GM19239 (cell line): ENCODE measurements at places on chromosomes 2 and 18.

GRCh38 chr18:11324956-11325882, 175.8 kb upstream of the PIEZO2 start:
- DNase-seq = peak; percentile 5

DNA sequence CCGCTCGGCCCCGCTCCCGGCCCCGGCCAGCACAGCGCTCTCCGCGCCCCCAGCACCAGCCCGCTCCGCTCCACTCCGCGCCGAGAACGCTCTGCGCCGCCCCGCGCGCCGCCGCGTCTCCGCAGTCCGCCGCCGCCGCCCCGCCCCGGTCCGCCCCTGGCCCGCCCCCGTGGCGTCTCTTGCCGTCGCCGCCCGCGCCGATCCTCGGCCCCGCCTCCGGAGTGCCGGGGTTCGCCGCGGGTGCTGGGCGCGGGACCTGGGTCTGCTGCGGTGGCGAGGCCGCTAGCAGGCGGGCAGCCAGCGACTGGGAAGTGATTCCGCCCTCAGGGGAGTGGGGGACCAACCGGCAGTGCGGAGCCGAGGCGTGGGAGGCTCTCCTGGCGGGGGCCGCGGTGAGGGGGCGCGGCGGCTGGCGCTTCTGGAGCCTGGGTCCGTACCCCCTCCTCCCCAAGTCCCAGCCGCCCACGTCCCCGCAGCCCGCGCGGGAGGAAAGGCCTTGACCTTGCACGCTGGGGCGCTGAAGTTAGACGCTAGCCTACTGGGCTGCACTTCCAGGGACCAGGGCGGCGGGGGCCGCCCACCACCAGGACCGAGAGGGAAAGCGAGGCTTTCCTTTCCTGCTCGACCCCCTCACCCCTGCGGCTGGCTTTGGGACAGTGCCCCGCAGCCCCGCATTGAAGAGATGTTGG, at the start of gene HS6ST1:
Gene HS6ST1, minus strand, starts transcription at position 93 of the 689 bp plus-strand sequence. CDS start 305 bp downstream, outside the sequence.
- peak; percentile 91 for DNase-seq

DNA sequence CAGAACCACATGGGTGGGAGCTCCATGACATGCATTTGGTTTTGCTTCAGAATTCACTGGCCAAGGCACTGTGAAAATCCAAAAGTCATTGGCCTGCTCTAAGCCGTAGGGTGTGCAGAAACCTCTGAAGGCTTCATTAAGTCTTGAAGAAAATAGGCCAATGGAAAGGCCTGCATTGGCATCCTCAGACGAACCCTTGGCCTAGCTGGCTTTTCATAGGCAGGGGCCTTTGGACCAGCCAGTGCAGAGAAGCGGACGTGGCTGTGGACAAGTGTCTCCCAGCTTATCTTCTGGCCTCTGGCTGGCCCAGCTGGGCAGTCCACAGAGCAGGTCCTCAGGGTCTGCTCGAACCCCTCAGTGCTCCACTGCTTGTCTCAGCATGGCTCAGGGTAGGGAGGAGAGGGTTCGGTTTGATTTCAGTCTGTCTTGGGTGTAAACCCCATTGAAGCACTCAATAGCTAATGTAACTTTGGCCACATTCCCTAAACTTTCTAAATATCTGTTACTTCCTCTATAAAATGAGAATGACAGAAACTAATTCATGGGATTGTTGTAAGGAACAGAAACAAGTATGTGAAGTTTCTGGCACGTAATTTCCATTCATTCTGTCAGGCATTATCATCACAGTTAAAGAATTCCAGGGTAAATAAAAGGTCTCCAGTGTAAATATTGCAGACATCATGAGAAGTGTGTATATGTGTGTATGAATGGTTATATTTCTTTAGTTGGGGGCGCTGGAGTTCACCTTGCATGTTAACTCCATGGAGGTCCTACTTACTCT, 125.5 kb downstream of the TFCP2L1 start:
- DNase-seq = no peak

- no peak for DNase-seq
Measured at GRCh38 chr2:186544255-186544675, 45.6 kb upstream of the ITGAV start.

- DNase-seq = no peak
Measured at GRCh38 chr18:65817178-65817577, 66.4 kb downstream of the CDH7 start.

DNA sequence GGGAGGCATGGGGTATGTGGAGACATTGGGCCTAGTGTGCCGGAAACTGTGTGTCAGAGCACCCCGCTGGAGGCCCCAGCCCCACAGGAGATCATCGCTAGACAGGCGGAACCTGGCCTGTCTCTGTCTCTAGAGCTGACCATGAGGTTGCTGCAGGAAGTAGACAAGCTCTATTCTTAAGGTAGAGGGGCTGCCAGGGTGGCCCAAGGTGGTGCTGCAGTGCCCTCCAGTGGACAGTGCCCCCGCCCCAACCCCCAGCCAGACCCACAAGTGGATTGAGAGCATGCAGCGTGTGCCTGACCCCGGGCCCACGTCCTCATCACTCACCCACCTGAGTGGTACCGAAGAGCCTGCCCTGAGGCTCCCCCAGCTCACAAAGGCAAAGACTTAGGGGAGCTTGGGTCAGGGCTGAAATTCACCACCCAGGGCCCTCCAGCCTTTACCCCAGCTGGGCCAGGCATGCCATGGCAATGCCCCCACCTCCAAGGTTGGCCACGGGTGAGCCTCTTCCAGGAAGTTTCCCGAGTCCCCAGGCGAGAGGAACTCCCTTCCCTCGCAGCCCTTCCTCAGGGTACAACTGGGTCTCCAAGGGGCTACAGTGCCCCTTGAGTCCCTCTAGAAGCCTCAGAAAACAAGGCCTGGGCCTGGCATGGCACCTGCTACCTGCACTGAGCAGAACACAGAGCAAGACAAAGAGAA, 155.0 kb downstream of the TTC32 start:
- DNase-seq = no peak

DNA sequence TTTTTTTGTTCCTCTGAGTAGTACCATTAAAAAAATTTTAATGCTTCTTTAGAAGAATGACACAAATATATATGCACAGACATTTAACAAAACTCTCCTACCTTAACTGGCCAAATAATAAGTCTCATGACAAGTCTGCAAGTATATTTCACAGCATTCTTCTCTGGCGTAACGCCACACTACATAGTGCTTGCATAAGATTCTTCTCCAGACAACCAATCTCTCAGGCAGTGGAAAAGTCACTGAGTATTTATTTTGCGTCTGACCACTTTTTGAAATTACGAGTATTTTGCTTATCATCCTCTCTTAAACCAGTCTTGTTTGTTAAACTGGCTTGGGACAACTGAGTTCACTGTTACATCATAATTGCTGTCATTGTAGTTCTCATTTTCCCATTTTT, 749.2 kb downstream of the ADCYAP1 start:
- no peak for DNase-seq

DNA sequence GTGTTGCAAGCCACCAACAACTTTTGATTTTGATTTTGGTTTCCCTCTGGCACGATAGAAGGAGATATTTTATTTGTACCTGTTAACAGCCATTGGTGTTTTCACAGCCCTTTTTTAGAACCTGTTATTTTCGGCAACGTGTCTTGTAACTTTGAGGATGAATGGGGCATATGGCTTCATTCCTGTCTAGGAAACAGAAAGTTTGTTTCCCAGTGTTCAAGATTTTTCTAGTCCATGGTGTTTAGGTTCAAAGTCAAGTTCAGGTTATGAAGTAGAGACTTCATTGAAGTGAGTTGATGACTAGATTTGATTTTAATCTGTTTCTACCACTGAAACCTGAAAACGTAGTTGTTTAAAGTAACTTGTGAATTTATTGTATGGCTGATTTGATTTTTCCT, 343 bp downstream of the RASGRP3 start:
- DNase-seq = no peak

DNA sequence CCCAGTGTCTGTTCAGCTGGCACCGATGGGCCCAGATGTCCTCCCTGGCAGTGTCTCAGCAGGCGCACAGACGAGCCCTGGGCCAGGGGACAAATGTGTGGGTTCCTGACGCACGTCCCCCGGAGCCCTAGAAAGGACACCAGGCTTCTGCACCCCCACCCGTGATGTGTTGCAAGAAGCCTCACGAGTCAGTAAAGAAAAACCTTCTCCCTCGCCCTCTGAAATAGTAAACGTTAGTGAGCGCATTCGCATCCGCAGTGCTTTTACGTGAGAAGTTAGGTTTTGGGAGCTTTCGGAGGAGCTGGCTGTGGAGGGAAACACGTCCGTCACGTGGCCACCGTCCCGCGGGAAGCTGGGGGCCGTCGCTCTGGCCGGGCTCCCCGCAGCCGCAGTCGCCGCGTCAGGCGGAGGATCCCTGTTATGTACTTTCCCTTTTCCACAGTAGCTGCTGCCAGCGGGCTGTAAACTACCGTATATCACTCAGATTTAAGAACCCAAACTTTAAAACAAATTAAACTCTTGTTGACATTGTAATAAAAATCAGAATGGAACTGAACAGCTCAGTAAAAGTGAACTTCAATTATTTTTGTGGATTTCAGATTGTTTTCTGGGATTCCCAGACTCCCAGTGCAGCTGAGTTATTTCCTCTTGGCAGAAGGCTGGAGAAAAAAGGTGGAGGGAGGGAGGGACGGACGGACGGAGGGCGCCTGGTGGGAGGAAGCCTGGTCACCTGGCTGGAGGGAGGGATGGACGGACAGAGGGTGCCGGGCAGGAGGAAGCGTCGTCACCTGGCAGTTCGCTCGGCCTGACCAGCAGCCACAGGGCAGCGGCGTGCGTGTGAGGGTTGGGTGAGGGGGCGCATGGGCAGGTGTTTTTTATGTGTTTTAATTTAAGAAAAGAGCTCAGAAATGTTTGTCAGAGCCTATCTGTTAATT, 112.1 kb downstream of the NFATC1 start:
- no peak for DNase-seq

DNA sequence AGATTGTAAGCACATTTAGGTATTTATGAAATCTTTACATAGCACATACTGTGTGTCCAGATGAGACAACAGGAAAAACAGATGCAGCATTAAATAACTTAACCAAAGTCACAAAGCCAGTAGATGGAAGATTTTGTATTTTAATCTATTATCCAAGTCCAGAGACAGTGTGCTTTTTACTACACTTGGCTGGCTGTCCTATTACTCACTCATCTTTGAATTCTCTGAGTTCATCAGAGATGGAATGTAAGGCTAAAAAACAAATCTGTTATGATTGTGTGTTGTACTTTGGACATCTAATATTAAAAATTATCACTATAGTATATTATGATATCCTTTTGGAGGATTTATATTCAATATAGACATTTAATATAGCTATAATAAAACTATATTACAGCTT, 1189.4 kb downstream of the DSC3 start:
- no peak for DNase-seq

- DNase-seq = no peak
Measured at GRCh38 chr2:69122271-69122670, 109.3 kb downstream of the ANTXR1 start.

DNA sequence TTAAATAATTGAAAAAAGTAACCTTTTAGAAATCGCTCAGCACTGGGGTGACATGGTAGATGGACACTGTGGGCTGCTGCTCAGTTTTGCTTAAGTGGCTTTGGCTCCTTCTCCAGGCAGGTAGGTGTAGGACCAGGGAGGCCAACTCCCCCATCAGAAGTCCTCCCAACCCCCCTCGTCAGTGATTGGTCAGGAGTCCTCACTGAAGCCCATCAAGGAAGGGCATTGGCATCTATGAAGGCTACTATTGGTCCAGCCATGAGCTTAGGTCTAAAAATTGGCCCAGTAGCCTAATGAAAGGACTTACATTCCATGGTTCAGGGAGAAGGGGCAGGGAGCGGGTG, 34.7 kb downstream of the ST3GAL5 start:
- DNase-seq = no peak

DNA sequence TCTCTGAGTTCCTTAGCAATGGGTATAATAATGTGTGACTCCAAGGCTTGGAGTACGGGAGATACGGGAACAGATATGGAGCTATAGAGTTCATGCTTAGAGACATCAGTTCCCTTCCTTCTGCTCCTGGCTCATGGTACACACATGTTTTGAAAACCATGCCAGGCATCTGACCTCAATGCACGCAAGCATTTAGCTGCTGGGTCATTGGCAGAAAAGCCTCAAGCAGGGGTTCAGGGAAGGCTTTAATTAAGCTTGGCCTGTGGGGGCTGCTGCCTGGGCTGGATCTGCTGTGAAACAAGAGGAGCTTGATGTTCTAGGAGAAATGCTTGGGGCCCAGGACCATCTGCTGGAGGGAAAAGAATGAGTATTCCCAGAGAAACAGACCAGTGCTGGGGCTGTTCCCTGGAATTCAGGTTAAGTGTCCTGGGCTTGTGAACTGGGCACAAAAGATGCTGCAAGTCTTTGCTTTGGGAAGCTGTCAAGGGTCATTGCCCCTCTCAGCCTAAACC, 3.2 kb downstream of the ALLC start:
- DNase-seq = no peak

DNA sequence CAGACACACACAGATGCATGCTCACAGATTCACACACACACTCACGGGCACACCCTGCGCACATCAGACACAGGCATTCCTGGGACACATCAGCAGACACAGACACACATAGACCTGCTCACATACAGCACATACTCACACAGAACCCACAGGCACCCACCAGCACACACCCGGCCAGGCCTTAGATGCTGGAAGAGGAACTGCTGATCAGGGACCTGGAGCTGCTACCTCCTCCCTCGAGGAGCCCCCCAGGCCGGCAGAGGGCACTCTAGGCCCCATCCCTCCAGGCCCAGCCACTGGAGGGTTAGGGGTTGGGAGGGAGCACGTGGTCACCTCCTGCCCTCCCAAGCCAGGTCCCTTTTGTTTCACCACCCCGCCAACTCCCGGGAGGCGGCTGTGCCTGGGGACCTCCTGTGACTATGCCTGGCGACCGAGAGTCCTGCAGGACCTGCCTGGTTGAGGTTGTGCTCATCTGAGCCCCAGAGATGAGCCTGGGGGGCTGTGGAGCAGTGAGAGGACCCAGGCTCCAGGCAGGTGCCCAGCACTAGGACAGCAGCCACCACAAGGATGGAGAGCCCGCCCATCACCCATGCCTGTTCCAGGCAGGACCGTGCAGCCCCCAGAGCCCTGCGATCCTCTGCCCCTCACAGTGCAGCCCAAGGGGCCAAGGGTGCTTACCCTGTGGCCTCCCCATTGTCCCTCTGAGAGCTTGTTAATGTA, 21.0 kb upstream of the PTMA start:
- DNase-seq = peak; percentile 78

GRCh38 chr2:80560326-80560725, 255.8 kb upstream of the LRRTM1 start:
- DNase-seq = no peak

GRCh38 chr2:28276076-28276618, 116.5 kb upstream of the FOSL2 start:
- DNase-seq = no peak

- DNase-seq = no peak
Measured at GRCh38 chr2:86510436-86510933, 52.8 kb downstream of the CHMP3 start.

DNA sequence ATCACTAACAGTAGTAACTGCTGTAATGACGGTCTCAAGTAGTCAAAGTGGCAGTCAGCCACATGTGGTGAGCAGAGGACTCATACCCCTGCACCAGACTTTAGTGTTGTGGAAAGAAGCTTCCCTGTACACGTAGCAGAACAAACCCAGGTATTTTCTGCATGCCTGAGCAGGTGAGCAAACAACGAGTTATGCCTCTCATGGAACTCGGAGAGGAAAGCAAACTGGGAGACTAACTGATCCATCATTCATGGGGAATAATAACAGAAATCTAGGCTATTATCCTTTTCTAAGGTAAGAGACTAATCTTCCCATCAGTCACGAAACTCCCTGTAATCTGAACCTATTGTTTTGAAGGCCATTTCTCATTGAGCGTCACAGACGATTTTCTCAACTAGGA, 1495.2 kb upstream of the NXPH2 start:
- no peak for DNase-seq
